Daoy (cell line): ENCODE measurements at places on chromosomes 3 and 15. TPM values are rescaled to one million over a fixed set of nuclear protein-coding genes. Genes with fewer than 3 reads are reported as not detected.
A peak's percentile ranks its signal among the peaks of the same experiment; 100 is the strongest.

DNA sequence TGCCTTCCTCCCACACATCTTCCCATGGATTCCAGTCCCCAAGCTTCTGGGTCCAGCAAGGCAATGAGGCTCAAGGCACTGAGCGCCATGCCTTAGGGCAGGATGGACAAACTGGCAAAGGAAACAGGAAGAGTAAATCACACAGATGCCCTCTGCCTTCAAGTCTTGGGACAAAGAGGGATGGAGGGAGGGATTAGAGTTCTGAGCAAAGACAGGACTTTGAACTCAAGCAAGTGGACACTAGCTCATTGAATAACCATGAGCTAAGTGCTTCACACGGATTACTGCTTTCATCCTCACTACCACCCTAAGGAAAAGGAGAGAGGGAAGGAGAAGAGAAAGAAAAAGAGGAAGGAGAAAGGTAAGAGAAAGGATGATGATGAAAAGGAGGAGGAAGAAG is 7.6 kb upstream of the THBS1 start:
- no peak for DNase-seq

DNA sequence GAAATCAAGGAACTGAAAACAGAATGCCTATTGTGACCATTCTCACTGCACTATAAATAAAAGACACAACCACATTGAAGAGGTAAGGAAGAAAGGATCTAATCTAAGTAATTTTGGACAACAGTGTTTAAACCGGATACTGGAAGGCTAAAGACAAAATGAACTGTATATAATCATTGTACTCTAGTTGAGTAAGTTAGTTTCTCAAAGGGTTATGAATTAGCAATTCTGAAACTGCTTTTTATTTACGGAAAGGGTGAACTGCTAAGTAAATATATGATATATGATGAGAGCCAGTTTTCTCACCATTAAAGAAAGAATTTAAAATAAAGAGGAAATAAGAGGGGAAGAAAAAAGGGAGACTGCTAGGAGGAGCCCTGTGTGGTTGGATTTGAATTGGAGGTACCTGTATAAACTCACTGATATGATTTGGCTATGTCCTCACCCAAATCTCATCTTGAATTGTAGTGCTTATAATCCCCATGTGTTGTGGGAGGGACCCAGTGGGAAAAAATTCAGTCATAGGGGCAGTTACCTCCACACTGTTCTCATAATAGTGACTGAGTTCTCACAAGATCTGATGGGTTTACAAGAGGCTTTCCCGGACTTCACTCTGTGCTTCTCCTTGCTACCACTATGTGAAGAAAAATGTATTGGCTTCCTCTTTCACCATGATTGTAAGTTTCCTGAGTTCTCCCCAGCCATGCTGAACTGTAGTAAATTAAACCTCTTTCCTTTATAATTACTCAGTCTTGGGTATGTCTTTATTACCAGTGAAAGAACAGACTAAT is 607.7 kb downstream of the PYDC2 start:
- no peak for DNase-seq

DNA sequence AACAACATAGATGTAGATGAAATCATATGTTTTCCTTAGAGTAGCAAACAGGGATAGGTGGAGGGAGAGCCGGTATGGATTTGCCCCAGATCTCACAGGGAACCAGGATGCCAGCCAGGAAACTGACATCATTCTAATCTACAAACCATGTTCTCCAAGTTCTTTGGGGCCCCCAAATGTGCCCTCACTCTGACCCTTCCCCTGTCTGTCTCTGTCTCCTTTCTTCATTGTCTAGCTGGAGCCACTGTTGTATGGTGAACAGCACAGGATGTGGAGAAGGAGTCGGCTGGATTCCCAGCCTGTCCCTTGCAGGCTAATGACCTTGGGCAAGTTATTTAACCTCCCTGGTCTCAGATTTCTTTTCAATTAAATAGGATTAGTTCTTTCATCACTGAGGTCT is 962 bp downstream of the ATP13A5 start:
- DNase-seq = peak; percentile 23

The ITIH4 gene
- 0.09 and 0.40 TPM in 2 replicates for total RNA-seq

The PLS1 gene
- 30.5 and 31.6 TPM in 2 replicates for total RNA-seq

The GOLGA6L1 gene
- not detected in 2 replicates for total RNA-seq
